Stimulated activated naive CD8-positive, alpha-beta T cell treated with anti-CD3 and anti-CD28 coated beads, Interleukin-15, amount 100 ng/mL, for 72 hours (primary cell): ENCODE measurements at places on chromosomes 4 and X.
A peak's percentile ranks its signal among the peaks of the same experiment; 100 is the strongest.

DNA sequence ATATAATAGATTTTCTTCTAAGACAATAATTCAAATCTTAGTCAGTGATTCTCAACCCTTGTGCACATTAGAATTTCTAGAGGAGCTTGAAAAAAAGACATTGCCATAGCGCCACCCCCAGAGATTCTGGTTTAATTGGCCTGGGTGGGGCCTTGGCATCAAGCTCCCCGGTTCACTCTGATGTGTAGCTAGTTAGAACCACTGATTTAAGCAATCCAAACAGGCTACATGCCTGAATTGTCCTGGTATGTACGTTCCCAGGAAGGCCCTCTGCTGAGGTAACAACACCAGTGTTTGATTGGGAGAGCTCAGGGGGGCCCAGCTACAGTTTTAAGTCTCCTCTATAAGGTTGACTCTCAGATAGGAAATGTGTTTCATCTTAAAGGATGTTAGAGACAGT lies 1.3 kb upstream of the ATP10D start:
- DNase-seq, result no peak

- DNase-seq, result no peak
These were observed 97.6 kb upstream of the ANXA3 start for GRCh38 chr4:78454016-78454415.

GRCh38 chr4:5749568-5749967 lies 38.6 kb downstream of the EVC start:
- no peak for DNase-seq

GRCh38 chr4:163166041-163166579 lies 580 bp downstream of the NAF1 start:
- peak; percentile 56 for DNase-seq

DNA sequence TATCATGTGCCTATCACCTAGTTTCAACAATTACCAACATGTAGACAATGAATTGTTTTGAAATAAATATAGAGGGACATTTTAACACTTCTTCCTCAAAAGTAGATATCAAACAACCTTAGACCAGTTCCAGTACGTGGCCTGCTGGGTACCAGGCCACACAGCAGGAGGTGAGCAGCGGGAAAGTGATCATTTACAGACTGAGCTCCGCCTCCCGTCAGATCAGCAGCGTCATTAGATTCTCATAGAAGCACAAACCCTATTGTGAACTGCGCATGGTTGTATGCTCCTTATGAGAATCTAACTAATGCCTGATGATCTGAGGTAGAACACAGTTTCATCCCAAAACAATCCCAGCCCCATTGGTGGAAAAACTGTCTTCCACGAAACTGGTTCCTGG lies 6.5 kb downstream of the BBS7 start:
- DNase-seq, result no peak

GRCh38 chrX:7158468-7158990 lies 10.6 kb upstream of the PUDP start:
- no peak for DNase-seq

DNA sequence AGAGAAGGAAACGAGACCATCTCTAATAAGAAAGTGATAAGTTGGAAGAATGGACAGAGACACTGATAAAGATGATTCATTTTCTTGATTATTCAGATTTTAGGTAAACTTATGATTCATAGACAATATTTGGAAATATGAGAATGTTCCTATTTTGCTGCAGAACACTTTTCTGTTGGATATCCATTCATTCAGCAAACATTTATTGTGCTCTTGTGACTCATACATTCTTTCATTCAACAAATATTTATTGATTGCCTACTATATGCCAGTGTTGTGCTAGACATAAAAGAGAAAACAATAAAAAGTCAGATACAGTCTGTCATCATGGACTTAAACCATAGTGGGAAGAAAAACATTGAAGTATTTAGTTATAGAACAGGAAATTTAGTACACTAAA lies 1232.0 kb downstream of the STIM2 start:
- no peak for DNase-seq

DNA sequence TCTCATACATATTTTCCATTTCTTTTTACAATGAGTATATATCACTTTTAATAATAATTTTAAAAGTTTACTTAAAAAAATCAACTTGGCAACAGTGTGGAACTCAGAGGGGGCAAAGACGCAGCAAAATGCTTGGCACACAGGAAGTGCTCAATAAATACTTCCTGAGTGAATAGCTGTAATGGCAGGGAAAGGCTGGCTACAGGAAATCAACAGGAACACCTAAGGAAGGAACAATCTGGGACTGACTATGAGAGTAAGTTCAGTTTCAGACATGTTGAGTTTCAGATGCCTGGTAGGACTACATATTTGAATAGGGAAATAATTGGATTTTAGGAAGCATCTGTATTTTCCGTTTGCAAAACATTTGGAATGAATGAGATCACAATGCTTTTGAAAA lies 137.6 kb downstream of the SCLT1 start:
- DNase-seq, result no peak

- DNase-seq, result no peak
These were observed 1142.2 kb downstream of the C4orf33 start for GRCh38 chr4:130238121-130238520.

DNA sequence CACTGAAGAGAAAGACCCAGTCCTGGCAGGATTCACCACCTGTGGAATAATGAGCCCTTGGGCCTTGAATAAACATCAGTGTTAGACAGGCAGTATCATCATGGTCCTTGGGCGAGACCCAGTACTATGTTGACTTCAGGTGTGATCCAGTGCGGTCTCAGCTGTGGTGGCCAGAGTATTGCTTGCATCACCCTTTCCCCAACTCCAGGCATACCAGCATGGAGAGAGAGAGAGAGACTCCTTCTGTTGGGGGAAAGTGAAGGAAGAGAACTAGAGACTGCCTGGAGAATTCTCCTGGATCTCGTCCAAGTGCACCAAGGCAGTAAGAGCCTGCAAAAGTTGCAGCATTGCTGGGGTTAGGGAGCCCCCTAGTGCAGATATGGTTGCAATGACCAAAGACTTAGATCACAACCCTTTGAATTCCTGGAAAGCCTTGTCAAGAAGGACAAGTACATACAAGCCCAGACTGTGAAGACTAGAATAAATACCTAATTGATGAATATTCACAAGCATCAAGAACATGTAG lies 61.1 kb upstream of the VAMP7 start:
- DNase-seq, result peak; percentile 46

DNA sequence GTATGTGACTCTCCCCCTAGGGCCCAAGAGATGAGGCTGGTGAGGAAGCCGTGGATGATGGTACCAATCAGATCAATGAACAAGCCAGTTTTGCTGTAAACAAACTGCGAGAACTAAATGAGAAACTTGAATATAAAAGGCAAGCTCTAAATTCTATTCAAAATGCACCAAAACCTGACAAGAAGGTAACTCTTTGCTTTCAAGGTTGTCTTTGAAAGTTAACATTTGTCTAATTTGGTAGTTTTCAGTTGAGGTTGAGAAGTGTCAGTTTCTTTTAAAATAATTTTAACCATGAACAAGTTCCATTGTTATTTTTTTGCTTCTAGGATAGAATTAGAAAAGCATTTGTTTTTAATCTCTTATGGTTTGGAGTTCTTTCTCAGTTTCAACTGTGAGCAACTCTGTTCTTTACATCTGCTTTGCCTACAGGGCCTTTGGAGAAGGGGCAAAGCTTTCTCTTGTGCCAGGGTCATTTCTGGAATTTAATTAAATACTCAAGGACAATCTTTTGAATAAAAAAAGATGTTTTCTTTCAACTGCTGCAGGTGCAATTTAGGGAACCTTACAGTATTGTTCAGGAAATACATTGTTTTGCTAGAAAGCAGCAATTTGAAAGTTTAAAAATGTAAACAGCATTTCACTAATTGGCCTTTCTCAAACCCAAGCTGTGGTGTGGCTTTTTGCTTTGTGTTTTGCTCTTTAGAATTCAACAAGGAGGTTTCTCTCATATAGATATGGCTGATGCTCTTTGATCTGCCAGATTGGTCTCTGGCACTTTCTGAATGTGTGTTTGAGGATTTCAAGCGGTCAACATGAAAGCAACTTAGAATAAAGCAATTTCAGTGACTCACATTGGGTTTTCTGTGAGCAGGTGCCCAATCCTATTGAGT lies 62.9 kb downstream of the LRP2BP start:
- no peak for DNase-seq

- DNase-seq, result no peak
These were observed 31.2 kb downstream of the RPS6KA6 start for GRCh38 chrX:84156821-84157220.

DNA sequence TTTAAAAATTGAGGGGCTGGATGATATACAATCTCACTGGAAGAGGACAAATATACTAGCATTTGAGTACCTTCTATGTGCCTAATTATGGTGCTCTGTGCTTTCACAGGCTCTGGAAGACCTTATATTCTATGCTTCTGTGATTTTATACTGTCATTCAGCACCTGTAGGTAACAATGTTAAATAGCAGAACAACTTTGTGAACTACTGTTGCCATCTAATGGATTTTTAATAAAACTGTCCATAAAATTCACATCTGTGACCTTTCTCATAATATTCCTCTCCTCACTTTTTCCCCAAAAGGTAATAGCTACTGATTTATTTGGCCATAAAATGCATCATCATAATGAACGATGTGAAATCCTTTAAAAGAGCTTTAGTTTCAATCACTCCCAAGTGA lies 21.9 kb downstream of the POU3F4 start:
- no peak for DNase-seq

DNA sequence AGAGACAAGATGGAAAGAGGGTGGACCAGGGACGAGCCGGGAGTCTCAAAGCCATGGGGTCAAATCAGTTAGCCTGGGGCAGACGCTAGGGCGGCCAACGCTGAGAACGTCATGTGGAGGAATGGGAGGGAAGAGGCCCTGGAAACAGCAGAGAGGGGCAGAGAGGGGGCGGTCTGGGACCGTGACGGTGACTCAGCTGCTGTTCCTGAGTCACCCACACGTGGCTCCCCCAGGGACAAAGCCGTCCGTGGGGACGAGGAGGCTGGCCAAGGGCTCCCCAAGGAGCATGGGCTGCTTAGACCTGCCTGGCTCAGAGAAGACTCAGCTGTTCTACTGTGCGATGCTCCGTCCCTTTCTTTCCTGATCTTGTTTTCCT lies 108.4 kb upstream of the LRPAP1 start:
- DNase-seq, result no peak

DNA sequence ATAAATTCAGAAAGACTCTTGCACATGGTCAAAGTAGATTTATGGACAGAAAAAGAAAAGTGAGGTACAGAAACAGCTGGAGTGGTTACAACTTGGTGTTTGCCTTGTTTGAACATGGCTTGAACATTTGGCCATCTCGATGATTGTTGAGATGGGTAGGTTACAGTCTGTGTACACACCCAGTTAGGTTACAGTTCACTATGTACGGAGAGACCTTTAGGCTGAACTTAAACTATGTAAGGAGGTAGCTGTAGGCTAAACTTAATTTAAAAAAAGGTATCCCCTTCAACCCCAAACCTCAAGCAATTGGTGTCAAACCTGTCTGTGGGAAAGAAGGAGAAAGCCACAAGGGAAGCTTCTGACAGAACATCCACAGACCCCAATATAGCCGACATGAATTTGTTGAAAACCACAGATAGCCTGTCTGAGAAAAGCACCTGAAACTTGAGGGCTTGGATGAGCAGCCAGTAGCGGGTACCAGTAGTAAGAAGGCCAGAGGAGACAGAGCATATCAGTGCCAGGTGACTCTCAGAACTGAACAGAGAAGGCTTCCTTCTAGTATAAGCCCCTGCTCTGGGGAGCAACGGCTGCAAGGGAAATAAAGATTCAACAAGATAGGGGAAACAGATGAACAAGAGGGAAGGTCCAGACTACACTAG lies 247.9 kb upstream of the GALNTL6 start:
- no peak for DNase-seq

DNA sequence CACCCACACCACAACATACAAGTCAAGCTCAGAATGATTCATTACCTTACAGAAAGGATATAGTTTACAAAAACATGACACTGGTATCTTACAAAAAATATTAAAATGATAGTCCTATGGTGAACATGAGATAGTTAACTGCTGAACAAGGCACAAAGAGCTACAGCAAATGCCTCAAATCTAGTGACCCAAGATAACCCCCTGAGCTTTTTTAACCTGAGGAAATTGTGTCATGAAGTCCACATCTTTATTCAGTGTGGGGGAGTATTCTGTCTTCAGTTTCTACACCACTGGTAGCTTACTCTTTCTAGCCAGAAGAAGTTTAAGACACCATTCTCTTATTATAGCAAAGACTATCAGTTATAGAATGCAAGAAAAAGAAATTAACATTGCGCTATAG lies 218.7 kb downstream of the MAPK10 start:
- DNase-seq, result no peak

- DNase-seq, result no peak
These were observed 734 bp downstream of the STOX2 start for GRCh38 chr4:183905593-183906488.

- DNase-seq, result no peak
These were observed 605.2 kb upstream of the NR3C2 start for GRCh38 chr4:149047368-149047767.

- DNase-seq, result no peak
These were observed 257.7 kb downstream of the THOC2 start for GRCh38 chrX:123475068-123475724.

DNA sequence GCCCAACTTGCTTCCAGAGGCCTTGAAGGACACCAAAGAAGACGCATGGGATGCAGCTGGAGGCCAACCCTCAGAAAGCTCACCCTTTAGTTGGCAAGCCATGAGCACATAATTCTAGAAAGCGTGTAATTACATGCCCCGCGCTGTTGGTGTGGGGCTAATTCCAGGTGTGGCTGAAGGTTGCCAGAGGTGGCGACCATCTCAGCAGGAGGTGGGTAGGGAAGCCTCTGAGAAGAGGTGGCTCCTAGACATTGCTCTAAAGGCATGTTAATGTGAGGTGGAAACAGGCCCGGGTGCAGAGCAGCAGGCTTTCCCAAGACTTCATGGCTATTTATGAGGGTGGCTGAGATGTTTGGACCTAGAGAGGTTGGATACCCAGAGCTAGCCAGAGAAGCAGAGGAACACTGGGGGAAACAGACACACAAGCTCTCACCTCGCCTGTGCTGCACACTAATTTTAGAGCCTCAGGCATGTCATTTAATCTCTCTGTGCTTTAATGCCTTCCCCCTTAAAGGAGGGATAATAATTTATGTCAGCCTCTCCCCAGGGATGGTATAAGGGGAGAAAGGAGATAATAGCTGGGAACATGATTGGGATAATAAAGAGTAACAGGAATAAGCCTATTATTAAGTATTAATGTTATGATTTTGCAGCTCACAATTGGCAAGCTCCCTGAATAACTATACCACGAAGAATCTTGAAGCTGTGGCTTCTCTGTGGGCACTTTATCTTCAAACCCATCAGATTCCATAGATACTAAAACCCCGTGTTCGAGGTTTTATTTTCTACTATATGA lies 60.0 kb upstream of the HELT start:
- DNase-seq, result no peak
